ENCODE measurements at places on chromosomes 3 and 15.

- no peak for DNase-seq
Measured at GRCh38 chr3:195147649-195148080, 123.3 kb downstream of the XXYLT1 start.

- no peak for DNase-seq
Measured at GRCh38 chr3:48707157-48707556, 9.9 kb downstream of the IP6K2 start.

- no peak for DNase-seq
Measured at GRCh38 chr3:190552969-190553759, 39.3 kb downstream of the IL1RAP start.

GRCh38 chr3:100798012-100798411 is 88.7 kb downstream of the TFG start:
- DNase-seq = peak; percentile 29

DNA sequence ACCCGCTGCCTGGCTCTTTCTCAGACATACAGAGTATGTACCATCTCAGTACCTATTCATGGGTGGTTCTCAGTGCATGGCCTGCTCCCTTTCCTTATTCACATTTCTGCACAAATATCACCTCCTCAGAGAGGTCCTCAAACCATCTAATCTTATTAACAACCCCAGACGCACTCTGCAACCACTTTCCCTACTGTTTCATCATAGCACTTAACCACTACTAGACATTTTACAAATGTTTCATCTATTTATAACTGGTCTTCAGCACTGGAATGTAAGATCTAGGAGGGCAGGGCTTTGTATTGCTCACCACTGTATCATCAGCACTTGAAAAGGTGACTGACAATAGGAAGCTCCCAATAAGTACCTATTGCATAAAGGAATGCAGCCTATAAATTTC is 45.1 kb downstream of the TNIK start:
- peak; percentile 17 for DNase-seq

GRCh38 chr3:172717493-172718088 is 6.7 kb upstream of the NCEH1 start:
- peak; percentile 40 for DNase-seq

GRCh38 chr3:10721101-10721500 is 94.9 kb upstream of the SLC6A11 start:
- DNase-seq = no peak

DNA sequence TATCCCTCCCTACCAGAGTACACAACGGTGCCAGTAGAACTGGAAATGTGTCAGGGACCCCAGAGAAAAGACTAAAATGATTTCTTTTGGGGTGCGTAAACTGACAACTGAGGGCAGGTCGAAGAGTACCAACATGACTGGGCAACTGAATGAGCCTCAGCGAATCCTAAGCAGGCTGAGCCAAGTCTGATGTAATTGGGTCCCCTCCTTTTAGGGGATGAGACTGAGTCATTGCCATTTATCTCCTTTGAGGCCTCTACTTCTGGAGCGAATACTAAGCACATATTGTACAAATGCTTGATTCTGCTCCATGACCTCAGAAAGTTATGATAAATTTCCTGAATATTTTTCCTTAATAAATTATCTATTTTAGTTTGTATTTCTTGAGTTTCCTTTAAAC is 17.3 kb upstream of the GPR156 start:
- DNase-seq = no peak

GRCh38 chr3:58857402-58857801 is 190.8 kb upstream of the FAM3D start:
- no peak for DNase-seq

GRCh38 chr3:181176601-181177000 is 187.1 kb upstream of the DNAJC19 start:
- DNase-seq = peak; percentile 71

DNA sequence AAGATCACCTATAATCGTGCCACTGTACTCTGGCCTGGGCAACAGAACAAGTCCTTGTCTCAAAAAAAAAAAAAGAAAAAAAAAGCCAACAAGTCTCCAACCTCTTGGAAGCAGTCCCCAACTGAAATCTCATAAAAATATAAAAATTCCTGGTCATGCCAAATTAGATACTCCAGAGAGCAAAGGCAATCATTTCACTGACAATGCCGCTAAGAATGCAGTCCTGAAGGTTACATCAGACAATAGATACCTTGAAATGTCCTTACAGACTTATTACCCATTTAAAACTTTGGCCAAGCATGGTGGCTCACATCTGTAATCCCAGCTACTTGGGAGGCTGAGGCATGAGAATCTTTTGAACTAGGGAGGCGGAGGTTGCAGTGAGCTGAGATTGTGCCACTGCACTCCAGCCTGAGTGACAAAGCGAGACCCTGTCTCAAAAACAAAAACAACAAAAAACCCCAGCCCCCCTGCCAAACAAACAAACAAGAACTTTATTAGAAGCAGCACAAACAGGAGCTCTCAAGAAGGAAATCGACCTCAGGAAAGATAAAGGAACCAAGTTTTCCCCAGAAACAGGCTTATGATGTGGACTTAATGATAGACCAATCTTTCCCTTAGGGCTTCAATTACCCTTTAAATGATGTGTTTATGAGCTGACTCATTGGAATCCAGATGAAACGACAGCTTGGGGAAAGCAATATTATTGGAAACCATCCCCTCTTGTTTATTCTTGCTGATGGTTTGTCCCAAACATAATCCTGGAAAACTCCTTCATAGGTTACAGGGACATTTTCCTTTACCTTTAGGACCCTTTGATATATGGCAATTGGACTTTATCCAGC is 53.1 kb upstream of the XCR1 start:
- peak; percentile 92 for DNase-seq

GRCh38 chr3:107523539-107524325 is 970 bp downstream of the BBX start:
- DNase-seq = peak; percentile 43

DNA sequence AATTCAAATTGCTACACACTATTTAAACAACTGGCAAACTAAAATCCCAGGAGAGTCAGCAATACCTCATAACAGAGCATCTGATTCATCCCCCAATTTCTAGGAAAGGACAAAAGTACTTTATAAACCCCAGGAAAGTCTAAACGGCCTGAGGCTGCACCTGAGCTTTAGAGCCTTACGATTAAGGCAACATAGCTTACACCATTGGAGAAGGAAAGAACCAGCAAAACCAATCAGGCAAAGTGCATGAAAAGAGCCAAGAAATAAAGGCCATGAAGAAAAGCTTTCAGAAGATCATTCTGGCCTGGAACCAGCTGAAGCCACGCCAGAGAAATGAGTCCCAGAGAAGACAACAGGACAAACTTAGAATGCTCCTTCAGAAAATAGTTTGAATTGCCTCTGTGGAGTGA is 48.1 kb downstream of the PTPN9 start:
- peak; percentile 29 for DNase-seq

DNA sequence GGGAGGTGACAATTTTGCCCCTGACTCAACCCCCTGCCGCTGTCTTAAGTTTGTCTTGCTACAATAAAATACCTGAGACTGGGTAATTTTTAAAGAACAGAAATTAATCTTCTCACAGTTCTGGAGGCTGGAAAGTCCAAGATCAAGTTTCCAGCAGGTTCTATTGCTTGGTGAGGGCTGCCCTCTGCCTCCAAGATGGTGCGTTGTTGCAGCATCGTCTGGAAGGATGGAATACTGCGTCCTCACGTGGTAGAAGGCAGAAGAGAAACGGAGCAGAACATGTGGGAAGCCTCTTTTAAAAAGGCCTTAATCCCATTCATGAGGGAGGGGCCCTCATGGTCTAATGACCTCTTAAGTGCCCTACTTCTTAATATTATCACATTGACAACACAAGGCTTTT is 87.3 kb upstream of the SNTN start:
- no peak for DNase-seq

- DNase-seq = no peak
Measured at GRCh38 chr3:62415312-62415801, 42.0 kb upstream of the FEZF2 start.

DNA sequence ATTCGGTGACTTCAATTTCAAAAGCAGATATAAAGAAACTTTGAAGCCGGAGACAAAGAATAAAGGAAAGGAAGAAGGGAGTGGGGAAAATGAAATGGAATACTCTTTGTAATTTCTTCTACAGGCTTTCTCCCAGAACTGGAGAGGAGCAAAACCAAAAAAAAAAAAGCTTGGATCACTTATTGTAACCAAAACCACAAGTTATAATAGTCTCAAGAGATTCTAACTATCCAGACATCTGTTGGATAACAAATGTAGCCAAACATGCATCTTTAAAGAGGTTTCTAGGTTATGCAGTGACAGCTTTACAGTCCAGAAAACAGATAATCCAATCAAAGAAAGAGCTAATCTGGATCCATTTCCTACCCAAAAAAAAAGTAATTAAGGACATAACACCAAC is 36.2 kb downstream of the VGLL3 start:
- no peak for DNase-seq

GRCh38 chr3:126300001-126300760 is 57.0 kb downstream of the KLF15 start:
- DNase-seq = no peak

DNA sequence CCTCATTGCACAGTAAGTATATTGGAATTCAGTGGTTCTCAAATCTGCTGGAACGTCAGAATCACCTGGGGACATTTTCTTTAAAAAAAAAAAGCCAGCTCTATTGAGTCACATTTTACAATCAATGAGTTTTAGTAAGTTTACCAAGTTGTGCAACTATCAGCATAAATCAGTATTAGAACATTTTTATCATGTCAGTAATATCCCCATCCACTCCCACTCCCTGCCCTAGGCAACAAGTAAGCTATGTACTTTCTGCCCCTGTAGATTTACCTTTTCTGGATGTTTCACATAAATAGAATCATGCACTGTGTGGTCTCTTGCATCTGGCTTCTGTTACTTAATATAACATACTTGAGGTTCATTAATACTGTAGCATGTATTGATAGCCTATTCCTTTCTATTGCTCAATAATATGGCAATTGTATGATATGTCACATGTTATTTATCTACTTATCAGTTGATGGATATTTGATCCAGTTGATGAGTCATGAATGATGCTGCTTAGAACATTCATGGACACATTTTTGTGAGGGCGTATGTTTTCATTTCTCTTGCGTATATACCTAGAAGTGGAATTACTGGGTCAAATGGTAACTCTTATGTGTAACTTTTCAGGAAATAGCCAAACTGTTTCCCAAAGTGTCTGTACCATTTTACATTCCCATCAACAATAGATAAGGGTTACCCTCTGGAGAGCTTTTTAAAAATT is 180.5 kb downstream of the THSD4 start:
- no peak for DNase-seq

- DNase-seq = no peak
Measured at GRCh38 chr3:63862804-63863149, 828 bp downstream of the THOC7 start.

DNA sequence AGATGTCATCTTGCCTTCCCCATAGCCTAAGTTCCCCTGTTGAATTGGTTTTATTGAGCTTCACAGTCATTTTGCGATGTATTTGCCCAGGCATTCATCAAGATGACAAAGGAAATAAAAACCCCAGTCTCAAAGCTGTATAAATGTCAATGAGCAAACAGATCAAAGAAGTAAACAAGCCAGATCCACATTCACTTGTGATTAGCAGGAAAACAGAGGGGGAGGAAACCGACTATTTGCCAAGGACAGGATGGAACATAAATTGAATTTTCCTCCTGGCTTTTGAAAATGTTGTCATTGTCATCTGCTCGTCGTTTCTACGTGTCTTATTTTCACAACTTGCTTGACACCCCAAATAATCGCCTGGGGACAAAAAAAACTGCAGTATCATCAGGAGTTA is 83.5 kb downstream of the SV2B start:
- DNase-seq = no peak

GRCh38 chr3:52800079-52800478 is 5.5 kb downstream of the ITIH3 start:
- DNase-seq = no peak

- no peak for DNase-seq
Measured at GRCh38 chr3:115164374-115165221, 17.5 kb upstream of the ZBTB20 start.

GRCh38 chr3:136932978-136933772 is 24.6 kb upstream of the IL20RB start:
- no peak for DNase-seq

DNA sequence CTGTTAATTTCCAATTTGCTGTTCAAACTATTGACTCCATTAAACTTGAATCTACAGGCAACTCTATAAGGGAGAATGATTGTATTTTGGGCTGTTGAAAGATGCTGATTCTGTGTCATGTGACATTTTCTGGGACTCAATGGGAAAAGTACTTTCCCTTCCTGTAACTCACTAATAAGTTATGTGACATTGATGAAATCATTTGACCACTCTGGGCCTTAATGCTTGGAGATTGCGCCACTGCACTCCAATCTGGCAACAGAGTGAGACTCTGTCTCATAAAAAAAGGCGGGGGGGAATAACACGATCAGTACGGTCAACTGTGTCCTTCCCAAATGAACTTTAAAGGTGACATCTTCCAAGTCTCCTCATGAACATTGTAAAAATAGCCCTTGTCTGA is 215.2 kb upstream of the SGO1 start:
- no peak for DNase-seq

- DNase-seq = no peak
Measured at GRCh38 chr3:16302082-16302631, 37.1 kb downstream of the OXNAD1 start.

DNA sequence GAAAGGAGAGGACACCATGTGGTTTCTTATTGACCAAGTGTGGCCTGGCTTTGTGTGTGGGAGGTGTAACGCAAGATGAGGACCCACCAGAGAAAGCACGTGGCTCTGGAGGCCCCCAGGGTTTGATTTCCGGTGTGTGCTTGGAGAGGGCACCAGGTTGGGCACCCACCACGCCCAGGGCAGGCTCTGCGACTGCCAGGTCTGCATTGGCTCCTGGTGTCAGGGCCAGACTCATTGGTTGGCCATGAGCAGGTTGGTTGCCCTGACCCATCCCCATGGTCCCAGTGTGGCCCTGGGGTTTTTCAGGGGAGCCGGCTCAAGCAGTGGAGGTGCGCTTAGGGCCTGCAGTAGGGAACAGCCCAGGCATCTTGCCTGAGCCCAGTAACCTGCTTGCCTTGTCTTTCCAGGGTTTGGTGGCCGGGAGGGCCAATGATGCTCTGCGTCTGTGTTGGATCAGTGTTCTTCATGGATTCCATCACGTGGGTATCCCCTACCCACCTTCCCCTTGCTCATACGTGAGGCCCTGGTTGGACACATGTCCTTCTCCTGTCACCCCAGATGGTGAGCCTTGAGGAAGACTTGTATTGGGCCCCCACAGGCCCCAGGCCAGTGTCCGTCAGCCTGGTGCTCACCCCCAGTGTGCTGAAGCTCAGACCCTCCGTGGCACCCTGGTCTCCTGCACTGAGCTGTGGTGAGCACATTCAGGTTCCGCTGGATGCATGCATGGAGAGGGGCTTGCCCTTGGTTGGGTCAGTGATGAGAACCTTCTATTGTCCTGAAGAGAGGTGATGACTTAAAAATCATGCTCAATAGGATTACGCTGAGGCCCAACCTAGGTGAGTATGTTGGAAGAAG is 193.9 kb downstream of the UBE3A start:
- no peak for DNase-seq

GRCh38 chr3:12901623-12902045 is 60.3 kb upstream of the RPL32 start:
- DNase-seq = no peak

DNA sequence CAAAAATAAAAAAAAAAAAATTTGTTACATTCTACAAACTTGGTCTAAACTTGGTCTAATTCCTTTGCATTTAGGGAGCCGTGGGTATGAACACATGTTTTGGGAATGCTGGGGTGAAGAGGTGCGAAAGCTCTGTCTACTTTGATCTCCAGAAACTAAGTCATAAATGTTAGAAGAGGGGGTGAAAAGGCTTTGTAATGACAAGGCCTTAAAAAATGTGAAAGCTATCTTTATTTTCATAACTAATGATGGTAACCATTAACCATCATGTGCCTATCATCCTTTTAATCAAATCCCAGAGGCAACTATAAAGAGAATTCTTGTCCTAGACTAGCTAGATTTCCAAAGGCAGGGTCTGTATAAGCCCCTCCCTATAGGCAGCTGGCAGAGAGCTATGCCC is 60.9 kb downstream of the PRICKLE2 start:
- no peak for DNase-seq

Data from PC-3 (cell line).